Pancreas (tissue), 10 donors: ENCODE measurements at places on chromosomes 2 and 18. TPM values are rescaled to one million over a fixed set of nuclear protein-coding genes. Genes with fewer than 3 reads are reported as not detected.
A peak's percentile ranks its signal among the peaks of the same experiment; 100 is the strongest.

GRCh38 chr2:85807756-85808155, 54.0 kb downstream of the ATOH8 start:
- no peak for DNase-seq

DNA sequence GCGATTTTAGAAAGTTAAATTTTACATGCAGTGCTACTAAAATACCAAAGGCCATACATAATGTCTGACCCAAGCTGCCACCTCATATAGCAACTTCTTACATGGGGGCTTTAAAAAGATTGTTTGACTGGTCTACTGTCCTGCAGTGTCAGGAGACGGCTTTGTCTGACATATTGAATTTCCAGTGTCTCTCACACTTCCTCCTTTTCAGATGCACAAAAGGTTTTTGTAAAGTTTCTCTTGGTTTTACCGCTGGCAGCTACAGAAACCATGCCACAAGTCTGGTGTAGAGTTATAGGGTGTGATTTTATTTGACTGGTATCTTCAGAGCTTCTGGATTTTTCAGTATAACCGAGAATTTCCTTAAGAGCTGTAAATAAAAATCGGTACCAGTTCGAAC, 1.1 kb upstream of the ASAP2 start:
- DNase-seq = no peak

- no peak for DNase-seq
These were observed 33.3 kb upstream of the TTC27 start for GRCh38 chr2:32594573-32594972.

GRCh38 chr2:178193823-178194599, at the start of gene OSBPL6:
OSBPL6 (plus strand) TSS chr2:178194512; CDS start chr2:178306185, 111,673 bp downstream.
- peak; percentile 90 for DNase-seq

- no peak for DNase-seq
These were observed 111.2 kb upstream of the KLHL29 start for GRCh38 chr2:23273786-23274185.

DNA sequence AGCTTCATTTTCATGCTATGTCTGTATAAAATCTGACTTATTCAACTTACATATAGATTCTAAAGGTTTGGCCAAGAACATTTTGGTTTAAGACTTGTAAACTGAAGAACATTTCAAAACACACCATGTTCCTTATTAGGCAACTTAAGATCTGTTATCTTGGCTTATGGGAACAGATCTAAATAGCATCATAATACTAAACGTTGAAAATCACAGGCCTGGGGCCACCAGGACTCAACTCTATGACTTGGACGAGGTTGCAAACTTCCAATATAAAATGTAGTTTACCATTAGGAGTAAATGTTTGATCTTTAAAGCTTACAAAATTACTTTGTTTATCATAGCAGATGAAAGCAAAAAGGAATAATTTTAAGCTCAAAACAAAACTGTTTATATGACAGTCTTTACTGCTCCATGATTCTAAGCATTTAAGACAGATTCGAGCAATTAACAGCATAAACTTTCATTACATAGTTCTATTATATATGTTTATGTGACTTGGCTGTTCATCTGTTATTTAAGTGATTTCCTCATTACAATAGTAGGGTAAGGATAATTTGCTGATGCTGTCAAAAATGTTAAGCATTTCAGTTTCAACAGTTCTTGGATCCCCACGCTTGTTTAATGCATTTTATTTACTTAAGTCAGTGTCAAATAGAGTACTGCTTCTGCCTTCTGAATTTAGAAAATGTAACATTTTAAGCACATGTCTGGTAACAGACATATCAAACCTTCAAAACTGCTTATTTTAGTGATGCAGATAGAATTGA, 8.3 kb downstream of the TCF4 start:
- DNase-seq = no peak

DNA sequence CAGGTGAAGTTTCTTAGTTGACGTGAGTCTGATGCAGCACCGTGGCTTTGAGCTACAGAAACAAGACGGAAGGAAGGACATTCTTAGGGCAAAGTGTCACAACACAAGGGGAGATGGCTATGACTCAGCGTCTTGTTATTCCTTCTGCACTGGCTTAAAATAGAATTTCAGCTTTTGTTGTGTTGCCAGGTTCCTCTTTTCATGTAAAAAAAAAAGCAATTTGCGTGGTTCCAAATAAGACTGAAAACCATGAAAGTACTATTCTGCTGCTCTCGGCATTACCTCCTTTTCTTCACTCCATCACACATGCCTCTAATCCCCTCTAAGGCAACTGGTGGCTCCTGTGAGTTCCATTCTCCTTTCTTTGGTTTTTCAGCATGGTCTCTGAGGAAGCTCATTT, 150.1 kb downstream of the ANTXR1 start:
- DNase-seq = no peak

DNA sequence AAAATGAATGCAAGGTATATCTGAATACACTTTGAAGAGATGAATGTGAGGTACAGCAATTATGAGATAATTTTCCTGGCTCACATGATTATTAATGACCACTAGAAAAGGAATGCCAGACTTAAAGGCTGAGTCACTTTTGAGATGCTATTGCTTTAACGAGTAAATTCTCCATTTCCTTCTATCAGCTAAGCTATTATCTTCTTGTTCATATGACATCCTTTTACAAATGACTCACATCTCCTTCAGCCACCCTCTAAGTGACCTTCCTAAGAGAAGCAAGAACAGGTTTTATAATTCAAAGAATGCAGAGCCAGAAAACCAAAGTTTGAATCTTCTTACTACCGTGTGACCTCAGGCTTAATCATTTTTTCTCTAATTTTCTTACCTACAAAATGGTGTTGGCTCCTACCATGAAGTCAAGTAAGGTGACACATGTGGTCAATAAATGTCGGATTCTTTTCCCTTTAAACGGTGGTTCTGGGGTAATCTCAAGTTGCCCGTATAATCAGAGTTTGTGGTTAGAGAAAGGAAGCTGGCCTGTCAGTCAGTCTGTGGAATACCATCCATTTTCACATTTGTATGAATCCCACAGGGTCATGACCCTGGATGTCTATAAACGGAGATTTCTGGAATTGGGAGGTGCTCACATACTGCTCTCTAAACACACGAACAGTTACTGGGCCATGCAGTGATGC, 184.0 kb upstream of the PID1 start:
- no peak for DNase-seq

GRCh38 chr2:20013126-20013849, 820 bp upstream of the MATN3 start:
- no peak for DNase-seq

- DNase-seq = no peak
These were observed 248.9 kb downstream of the DCC start for GRCh38 chr18:52588931-52589330.

DNA sequence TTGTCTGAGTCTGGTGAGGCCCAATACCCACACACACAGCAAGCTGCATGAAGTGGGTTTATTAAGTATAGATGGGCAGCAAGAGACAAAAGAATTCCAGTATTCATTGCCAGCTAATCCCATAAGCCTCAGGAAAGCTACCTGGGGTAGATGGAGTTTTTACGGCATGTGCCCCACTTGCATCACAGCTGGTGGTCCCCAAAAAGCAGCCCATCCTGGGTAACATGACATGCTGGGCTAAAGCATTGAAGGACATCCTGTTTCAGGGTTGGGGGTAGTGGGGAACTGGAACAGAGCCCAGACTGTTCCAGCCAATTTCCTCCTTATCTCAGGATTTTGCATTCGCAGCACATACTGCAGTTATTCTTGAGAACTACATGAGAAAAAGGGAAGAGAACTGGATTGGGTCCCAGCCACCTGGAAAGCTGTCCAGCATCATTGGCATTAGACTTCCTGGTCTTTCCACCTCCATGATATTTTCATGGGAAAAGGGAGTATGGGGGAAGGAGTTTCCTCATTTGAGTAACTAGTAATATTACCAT, 240.1 kb upstream of the MMADHC start:
- DNase-seq = no peak

DNA sequence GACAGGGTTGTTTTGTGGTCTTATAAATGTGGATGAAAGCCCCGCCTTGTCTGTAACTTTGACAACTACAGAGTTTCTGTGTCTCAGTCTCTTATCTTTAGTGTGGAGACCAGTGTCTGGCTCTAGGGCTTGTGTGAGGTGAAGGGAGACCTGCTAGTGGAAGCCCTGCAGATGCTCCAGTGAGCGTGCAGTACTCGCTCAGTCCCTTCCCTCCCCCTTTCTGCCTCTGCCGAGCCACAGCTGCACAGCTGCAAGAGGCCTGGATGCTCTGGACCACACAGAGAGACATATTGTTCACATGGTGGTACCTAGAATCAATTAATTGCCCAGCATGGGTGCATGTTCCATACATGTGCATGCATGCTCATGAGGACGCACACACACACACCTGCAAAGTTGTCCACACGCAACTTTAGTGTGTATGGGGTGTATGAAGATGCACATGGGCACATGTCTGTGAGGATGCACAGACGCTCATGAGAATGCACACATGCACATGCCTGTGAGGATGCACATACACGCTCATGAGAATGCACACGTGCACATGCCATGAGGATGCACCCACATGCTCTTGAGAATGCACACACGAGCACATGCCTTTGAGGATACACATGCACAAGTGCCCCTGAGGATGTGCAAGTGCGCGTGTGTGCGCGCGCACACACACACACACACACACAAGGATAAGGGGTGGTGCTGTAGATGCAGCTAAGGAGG, 282.1 kb upstream of the HS6ST1 start:
- DNase-seq = peak; percentile 8

DNA sequence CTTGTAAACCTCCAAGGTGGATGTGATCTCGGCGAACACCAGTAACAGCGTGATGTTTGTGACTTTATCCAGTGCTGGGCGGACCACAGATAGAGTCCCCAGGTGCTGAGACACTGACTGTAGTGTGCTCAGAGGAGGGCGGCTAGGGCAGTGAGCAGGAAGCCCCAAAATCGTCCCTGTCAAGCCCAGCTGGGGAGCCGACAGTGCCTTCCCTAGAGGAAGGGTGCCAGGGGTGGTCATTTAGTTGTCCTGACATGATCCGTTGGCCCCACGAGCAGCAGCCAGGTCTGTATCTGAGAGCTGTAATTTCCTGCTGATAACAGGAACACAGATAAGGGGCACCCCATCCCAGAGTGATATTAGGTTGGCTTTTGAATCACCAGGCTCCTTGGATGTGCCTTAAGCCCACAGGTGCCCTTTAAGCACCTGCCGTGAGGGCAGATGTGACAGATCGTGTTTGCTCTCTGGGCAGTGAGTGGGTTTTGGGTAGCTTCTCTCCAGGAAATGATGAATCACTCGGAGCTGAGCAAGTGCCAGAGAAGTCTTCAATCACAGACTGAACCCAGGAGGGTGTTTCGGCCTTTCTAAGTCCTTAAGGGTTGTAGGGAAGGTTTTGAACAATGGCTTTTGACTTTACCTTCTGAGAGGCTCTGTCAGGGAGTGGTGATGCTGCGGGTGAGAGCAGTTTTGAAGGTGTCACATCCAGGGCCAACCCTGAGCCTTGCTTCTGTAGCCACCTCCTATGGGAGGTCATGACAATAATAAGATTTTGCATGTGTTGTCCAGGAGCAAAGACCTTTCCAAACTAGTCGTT, 7.7 kb downstream of the LPIN1 start:
- DNase-seq = no peak

DNA sequence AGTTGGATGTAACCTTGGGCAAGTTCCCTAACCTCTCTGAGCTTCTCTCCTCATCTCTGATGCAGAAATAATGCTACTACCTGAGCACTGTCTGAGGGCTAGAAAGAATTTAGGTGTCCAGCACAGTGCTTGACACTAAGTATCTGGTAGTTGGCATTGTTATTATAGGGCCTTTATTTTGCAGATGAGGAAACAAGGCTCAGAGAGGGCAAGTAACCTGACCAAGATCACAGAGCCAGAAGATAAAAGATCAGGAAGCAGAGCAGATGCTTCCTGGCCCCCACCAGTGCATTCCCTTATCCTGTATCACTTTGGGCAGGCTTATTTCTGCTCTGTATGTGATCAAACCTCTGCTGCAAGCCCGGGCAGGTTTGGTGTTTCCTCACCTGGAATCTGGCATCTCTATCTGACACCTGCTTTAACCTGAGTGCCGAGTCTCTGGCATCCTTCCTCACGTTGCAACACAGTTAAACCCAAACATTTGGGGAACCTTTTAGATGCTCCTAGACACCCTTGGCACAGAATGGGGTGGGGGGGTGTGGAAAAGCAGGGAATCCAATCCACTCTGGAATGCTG, 69.9 kb downstream of the PLB1 start:
- DNase-seq = no peak

- DNase-seq = no peak
These were observed 9.3 kb downstream of the POLI start for GRCh38 chr18:54278615-54279014.

DNA sequence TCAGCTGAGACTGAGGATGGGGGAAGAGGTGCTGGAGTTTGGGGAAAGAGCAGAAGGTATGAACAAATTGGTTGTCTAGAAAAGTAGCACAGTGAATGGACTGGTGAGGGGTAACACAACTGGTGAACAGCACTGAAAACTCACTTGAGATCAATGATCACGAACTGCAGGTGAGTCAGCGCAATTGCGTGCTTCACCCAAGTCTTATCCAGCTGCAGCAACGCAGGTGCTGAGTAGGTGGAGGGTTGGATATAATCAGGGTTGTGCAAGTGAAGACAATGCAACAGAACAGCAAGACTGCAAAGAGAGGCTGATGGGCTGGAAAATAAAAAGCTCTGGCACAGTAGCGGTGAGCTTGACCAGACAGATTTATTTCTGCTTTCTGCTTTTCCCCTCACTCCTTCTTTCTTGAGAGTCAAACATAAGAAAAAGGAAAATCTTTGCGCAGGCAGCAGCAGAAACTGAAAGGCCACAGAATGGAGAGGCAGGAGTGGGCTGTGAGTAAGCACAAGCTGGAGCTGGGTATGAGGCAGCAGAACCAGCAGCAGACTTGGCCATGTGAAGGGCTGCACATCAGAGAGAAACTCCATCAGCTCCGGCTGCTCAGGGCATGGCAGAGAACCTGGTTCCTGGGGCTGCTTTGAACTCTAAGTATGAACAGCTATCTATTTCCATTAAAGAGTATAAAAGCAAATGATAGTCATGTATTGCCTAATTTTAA, 99.4 kb upstream of the ARL5A start:
- no peak for DNase-seq

GRCh38 chr18:60311676-60312360, 60.8 kb downstream of the MC4R start:
- no peak for DNase-seq

GRCh38 chr18:21112140-21112473, 494 bp upstream of the ROCK1 start:
- peak; percentile 62 for DNase-seq

DNA sequence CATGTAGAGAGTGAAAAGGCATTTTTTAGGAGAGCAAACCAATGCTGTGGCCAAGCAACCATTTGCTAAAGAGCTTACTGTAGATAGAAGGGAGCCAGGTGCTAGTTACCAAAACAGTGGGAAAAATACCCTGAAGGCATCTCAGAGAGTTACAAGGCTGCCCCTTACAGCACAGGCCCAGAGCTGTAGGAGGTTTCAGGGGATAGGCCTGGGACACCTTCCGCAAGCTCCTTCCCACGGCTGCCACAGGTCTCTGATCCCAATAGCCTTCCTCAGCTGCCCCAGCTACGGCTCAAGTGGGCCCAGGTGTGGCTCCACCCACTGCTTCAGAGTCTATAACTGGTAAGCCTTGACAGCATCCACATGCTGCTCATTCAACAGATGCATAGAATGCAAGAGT, 18.2 kb upstream of the PPM1B start:
- no peak for DNase-seq

GRCh38 chr2:158659483-158659882, 135.6 kb upstream of the DAPL1 start:
- no peak for DNase-seq

Gene CHST9
- polyA plus RNA-seq = 17.2 TPM

Gene LIMS4
- polyA plus RNA-seq = 2.9 TPM

Gene CIB4
- 0.23 TPM for polyA plus RNA-seq

Gene NT5C1B
- 0.05 TPM for polyA plus RNA-seq

Gene DYNAP
- polyA plus RNA-seq = not detected
